ENCODE measurements at places on chromosomes 3 and 15.

- no peak for DNase-seq
Observed at GRCh38 chr15:28942046-28942445, 56.3 kb downstream of the APBA2 start.

DNA sequence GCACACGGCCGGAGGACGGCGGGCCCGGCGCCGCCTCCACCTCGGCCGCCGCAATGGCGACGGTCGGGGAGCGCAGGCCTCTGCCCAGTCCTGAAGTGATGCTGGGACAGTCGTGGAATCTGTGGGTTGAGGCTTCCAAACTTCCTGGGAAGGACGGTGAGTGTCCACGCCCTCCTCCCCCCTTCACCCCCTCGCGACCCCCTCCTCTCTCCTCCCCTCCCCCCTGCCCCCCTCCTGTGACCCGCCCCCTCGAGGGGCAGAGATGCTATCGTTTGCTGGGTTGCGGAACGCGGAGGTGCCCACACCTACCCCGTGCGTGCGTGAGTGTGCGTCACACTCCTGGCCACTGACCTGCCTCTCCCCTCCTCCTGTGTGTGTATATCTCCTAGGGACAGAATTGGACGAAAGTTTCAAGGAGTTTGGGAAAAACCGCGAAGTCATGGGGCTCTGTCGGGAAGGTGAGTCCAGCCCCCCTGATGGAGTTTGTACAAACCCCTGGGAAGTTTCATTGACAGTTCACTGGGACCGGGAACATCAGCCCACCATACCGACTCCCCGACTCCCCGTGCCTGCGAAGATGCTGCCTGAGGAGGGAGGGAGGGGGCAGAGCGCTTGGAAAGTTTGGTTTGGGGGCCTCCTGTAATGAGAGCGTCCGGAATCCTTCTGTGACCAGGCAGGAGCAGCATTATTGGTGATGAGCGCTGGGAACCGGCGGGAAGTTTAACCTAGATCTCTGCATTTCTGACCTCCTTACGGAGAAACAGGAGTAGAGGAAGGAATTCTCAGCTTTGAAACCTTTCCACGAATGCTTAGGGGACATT, 795 bp upstream of the SCAANT1 start:
- DNase-seq: peak; percentile 57

DNA sequence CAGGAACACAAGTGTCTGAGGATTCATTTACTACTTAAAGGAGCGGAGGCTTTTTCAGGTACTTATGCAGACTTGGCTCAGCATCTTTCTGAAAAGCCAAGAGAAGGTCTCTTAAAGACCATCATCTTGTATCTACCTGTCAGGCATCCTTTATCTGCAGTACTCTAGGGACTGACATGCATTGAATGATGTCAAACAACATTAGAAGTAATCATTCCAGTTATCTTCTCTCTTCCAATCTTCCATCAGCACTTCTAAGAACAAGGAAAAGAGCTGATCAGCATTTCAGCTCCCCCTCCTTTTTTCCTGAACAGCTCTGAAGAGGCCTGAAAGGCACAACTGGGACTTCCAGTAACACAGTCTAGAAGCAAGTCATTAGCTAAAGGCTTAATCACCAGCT, 214.8 kb downstream of the KCNH8 start:
- DNase-seq: no peak

GRCh38 chr15:23758891-23759290, 71.8 kb upstream of the NDN start:
- no peak for DNase-seq

DNA sequence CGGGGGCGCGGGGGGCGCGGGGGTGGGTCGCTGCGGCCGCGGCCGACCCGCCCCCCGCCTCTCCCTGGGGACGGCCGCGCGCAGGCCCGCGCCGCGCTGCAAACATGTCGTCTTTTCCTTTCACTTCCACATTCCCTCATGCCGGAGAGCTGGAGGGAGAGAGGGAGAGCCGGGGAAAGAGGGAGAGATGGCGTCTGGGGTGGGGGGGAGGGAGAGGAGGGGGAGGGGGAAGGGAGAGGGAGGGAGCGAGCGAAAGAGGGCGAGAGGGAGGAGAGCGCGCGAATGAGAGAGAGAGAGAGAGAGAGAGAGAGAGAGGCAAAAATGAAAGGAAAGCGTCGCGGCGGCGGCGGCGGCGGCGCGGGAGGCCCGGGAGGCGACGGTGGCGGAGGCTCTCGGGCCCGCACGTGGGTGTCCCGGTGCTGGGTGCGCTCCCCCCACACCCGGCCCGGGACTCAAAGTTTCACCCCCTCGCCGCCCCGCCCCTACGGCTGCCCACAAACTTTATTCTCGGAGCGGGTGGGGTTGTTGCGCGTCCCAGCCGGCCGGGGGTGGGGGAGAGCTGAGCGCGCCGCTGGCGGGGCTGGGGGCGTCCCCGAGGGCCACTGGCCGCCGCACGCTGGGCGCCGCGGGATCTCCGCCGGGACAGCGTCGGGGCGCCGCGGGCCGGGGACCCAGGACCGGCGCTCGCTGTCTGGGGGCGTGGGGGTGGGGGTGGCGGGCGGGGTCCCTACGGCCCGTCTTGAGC, 731 bp downstream of the ZNF710 start:
- DNase-seq: peak; percentile 74
